Activated CD4-positive, alpha-beta T cell treated with anti-CD3 and anti-CD28 coated beads for 48 hours (primary cell): ENCODE measurements at places on chromosomes 2 and 18.

GRCh38 chr2:9570182-9571060 lies 14.8 kb upstream of the ADAM17 start:
- DNase-seq = no peak

GRCh38 chr18:12121175-12122042 lies 27.8 kb downstream of the ANKRD62 start:
- DNase-seq = no peak

DNA sequence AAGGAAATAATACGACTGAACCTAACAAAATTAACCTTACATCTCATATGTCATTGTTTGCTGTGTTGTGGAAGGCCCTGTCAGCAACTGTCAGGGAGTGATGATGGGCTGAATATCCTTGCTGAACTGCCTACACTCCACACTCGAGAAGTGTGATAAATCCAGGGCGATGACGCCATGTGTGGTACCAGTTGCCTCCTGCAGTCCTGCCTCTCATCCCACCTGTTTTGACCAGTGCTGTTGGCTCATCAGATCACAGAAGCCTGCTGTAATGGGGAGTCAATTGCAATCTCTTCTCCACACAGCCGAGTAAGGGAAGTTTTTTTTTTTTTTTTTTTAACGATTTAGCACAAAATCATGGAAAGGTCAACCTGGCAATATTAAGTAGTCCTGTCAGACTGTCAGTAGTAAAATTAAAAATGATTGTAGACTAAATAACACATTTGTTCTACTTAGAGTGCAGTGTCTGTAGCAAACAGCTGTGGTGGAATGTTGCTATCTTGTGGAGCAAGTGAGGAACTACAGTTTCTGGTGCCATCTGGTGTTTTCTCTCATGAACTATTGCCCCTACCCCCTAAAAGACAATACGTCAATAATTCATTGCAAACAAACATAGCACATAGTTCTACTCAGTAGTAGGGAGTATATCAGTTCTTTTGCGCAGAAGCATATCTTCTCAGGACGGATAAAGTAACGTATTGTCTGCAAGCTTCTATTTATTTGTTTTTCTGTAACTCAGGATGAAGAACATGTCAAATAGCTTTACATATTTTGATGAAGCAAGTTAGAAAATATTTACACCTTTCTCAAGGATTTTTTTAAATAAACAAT lies 347.6 kb downstream of the CTNNA2 start:
- DNase-seq = no peak

- DNase-seq = no peak
Observed at GRCh38 chr18:73691118-73691517, 456.5 kb downstream of the FBXO15 start.

DNA sequence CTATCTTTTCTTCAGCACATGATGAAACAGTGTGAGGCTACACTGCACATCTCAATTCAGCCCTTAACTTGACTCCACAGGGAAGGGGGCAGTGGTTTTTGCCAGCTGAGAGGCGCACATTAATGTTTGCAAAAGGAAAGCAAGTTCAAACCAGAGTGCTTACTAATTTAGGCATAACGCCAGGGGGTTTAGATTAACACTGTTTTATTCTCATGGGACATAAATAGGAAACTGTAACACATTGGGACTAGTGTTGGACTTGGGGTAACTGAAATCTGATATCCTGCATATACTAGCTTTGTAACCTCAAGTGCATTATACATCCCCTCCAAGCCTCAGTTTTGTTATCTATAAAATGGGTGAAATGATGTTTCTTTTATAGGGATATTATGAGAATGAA lies 821.2 kb upstream of the ID2 start:
- no peak for DNase-seq

GRCh38 chr18:45874491-45875184 lies 49.2 kb downstream of the SIGLEC15 start:
- peak; percentile 77 for DNase-seq

- no peak for DNase-seq
Observed at GRCh38 chr2:233184669-233185068, 66.8 kb upstream of the ATG16L1 start.

DNA sequence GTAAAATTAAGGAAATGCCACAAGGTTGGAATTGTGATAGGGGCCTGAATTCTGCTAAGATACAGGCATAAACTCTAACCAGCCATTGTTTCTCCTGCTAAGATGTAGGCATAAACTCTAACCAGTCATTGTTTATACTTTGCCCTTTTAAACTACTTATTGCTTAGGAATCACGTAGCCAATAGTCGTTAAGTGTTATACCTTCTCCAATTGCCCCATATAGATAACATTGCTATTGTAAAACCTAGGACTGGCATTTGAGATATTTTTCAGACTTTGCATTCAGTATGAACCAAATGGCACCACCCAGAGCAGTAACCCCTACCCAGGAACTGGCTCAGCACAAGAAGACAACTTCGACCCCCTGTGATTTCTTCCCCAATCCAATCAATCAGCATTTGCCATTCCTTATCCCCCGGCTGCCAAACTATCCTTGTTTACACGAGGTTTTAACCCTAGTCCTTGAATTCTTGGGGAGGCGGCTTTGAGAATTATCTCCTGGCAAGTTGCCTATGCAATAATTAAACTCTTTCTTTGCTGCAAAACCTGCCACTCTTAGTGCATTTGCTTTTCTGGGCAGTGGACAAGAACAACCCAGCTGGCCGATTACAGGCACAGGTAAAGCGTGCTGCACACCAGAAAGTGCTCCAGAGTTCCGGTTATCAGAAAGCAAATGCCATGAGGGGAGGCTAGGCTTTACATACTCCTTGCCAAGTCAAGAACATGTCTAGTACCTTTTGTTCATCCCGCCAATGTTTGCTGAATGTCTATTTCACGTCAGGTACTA lies 167.6 kb downstream of the LAMA1 start:
- no peak for DNase-seq

GRCh38 chr2:127622561-127623387 lies 23.2 kb upstream of the GPR17 start:
- no peak for DNase-seq

- DNase-seq = no peak
Observed at GRCh38 chr18:29307231-29307630, 1130.3 kb upstream of the CDH2 start.

GRCh38 chr2:171963198-171963597 lies 36.6 kb upstream of the METAP1D start:
- DNase-seq = peak; percentile 15
